ENCODE measurements at places on chromosomes 12 and 14.

- DNase-seq, result no peak
These were observed 277.6 kb downstream of the DPF3 start for GRCh38 chr14:72616294-72616693.

DNA sequence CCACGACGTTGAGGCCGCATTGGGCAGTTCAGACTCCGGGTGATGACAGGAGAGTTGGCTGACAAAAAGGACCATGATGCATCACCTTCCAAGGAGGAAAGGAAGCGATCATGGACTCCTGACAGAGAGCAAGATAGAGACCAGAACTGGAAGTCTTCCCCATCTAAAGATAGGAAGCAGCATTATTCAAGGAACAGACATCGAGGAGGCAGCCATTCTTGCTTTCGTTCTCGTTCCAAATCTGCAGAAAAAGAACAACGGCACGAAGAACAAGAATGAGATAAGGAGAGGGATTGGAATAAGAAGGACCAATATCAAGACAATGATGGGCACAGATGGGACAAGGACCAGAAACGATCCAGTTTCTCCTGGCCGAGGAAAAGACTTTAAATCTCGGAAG is 27.1 kb upstream of the KRT77 start:
- DNase-seq, result no peak

- no peak for DNase-seq
These were observed 27.4 kb downstream of the DTX1 start for GRCh38 chr12:113083863-113084435.

- no peak for DNase-seq
These were observed 168.2 kb downstream of the AKAP6 start for GRCh38 chr14:32497248-32497647.

GRCh38 chr12:124153392-124153791 is 141.5 kb upstream of the RFLNA start:
- DNase-seq, result no peak

DNA sequence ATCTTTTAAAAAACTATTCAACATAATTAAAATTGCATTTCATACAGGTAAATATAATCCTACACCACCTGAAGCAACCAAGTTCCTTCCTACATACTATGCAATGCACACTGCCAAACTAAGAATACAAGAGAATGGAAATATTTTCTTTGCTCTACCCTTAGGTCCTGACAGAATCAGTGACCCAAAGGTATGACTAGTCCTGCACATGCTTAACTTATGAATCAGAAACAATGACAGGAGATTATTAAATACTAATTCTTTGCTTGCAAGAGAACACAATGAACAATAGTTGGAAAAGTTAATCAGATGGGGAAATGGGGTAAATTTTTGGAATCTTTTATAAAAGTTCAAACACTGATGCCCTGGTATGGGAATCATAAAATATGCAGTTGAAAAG is 220.1 kb downstream of the SOX5 start:
- no peak for DNase-seq

GRCh38 chr12:100171248-100171647 is 28.6 kb upstream of the BLTP3B start:
- DNase-seq, result no peak

- DNase-seq, result no peak
These were observed 37.8 kb upstream of the LRRC10 start for GRCh38 chr12:69648476-69648875.

Data from stimulated activated CD8-positive, alpha-beta memory T cell treated with anti-CD3 and anti-CD28 coated beads, Interleukin-2, amount 100 ng/mL, for 48 hours (primary cell).